ENCODE measurements at places on chromosomes 5 and 9.

- DNase-seq, result no peak
Measured at GRCh38 chr5:177353093-177353492, 1.6 kb upstream of the LMAN2 start.

GRCh38 chr5:156475182-156476157 lies 148.5 kb downstream of the SGCD start:
- no peak for DNase-seq

- DNase-seq, result no peak
Measured at GRCh38 chr9:124222918-124223720, 34.6 kb upstream of the NEK6 start.

- DNase-seq, result no peak
Measured at GRCh38 chr5:133919148-133920136, 49.0 kb downstream of the C5orf15 start.

- DNase-seq, result no peak
Measured at GRCh38 chr5:148229840-148230239, 8.5 kb upstream of the MARCOL start.

DNA sequence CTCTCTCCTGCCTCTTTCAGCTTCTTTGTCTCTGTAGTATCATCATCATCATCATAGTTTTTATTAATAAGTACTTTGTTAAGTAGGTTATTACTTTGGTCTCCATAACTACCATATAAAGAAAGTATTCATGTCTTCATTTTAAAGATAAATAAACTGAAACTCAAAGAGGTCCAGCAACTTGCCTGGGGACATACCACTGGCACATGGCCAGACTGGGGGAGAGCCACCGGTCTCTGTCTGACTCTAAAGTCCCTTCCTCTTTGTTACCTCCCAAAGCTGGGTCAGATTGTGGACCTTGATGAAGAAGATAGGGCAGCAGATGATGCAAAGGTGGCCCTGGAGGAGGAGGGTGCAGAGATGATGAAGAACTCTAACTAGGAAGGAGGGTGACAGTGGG lies 8.5 kb downstream of the CDX1 start:
- DNase-seq, result no peak

- DNase-seq, result no peak
Measured at GRCh38 chr9:27765266-27766072, 192.2 kb upstream of the C9orf72 start.

DNA sequence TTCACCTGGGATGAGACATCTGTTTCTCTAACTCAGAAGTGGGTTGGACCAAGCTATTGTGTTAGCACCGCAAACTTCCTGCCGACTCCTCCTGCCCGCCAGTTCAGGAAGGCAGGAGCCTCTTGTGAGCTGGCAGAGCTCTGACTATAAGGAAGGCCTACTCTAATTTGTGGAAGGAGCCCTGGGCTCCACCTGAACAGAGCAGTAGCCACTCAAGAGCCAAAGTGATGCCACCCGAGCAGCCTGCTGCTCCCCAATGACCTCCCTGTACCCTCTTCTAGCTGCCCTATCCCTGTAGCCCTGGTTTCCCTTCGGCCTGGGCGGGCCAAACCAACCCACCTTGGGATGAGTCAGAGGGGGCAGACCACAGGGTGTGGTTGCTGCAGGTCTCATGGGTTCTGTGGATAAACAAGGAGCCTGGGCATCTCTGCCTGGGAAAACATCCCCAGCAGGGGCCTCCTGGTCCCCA lies 81.6 kb downstream of the PSD2 start:
- DNase-seq, result no peak

DNA sequence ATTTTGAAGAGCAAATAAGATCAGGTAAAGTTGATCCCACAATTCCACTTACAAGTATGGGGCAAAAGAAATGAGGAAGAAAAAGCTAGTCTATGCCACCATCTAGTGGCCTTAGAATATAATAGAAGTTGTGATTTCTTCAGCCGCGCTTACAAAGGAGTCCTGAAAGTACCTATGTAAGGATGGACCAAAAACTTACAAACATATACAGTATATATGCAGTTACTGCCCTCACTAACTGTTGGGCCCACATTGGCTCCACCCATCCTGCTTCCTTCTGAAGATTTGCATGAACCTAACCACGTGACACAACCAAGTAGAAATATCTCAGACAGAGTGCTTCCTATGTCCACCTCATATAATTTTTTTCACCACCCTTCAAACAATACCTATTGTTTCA lies 11.7 kb upstream of the OR13D1 start:
- no peak for DNase-seq

DNA sequence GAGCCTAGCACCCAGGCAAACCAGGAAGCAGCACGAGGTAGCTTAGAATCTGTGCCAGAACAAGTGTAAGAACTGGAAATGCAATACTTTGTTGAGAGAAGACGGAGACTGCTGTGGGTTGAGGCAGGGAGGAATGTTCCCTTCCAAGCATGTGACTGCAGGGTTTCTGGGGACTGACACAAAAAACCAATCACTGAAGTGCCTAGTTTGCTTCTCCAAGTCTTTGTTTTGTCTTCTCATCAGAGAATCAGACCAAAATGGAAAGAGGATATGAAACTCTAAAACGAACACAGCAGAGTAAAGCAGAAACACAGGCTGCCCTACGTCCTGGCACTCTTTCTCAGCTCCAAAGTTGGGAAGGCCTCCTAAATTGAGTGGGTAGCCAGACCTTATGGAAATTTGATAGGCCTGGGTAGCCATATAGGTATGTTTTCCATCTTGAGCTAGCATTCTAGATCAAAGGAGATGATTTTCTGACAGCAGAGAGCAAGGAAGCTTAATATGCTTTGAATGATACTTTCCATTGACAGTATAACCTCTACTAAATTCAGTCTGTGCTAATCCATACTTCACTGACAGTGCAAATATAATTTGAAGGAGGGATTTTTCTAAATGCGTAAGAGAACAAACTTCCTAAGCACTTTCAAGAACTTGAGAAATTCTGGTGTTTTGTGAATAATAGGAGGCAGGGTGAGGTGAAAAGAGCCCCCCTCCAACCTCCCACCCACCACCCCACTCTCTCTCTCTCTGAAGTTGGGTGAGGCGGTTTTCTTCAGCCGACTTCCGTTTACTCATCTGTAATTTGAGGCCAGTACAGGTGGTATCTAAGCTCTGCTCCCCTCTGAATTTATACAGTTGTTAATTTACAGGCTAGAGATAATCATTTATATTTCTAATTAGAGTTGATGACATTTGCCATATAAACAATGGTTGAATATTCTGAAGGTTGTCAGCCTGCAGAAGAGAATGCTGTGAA lies 5.5 kb downstream of the ADRB2 start:
- DNase-seq, result no peak

- DNase-seq, result no peak
Measured at GRCh38 chr9:130938652-130939404, at the start of gene FIBCD1. Gene FIBCD1 (minus strand): TSS chr9:130939247. CDS start chr9:130938607, 640 bp downstream.

DNA sequence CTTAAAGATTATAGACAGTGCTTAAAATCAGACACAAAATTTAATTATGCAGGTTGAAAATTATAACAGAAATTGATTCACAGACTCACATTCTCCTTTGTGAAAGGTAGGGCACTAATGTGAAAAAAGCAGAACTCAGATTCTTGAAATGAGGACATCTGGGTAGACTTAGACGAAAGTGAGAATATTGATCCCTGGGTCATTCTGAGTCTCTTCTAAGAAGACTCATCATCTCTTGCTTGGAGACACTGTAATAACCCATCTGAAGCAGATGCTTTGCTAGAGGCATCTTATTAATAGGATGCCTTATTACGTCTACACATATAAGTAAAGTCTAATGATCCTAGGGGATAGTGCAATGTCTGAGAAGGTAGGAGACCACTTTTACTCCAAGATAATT lies 274.4 kb downstream of the HINT1 start:
- DNase-seq, result no peak

DNA sequence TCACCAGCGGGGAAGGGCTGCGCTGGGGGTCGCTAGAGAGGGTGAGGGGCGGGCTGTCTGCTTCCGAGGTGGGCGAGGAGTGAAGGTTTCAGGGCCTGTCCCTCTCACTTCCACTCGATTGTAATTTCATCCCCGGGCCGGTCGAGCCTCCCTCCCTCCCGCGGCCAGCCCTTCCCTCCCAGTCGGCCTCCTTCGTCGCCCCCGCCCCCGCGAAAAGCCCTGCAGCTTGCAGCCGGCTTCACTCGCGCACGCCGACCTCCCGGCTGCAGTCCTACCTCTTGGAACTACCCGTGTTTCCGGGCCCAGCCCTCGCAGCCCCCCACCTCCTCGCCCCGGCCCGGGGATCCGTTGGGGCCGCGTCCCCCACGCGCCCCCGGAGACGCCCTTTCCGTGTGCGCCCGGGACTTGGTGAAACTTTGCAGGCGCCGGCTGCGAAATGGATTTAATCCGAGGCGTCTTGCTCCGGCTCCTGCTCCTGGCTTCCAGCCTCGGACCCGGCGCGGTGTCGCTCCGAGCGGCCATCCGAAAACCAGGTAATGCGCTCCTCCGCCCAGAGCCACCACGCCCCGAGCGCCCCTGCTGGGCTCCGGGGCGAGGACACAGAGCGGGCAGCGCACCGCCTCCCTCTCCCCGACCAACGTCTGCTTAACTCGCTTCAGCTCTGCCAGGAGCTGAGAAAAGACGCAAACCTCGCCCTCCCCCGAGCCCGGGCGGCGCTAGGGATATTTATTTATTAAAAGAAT lies at the start of gene EGFLAM:
Gene EGFLAM, plus strand, starts transcription at position 241 of the 743 bp plus-strand sequence. Its CDS starts 196 bp downstream, at position 437.
- no peak for DNase-seq

DNA sequence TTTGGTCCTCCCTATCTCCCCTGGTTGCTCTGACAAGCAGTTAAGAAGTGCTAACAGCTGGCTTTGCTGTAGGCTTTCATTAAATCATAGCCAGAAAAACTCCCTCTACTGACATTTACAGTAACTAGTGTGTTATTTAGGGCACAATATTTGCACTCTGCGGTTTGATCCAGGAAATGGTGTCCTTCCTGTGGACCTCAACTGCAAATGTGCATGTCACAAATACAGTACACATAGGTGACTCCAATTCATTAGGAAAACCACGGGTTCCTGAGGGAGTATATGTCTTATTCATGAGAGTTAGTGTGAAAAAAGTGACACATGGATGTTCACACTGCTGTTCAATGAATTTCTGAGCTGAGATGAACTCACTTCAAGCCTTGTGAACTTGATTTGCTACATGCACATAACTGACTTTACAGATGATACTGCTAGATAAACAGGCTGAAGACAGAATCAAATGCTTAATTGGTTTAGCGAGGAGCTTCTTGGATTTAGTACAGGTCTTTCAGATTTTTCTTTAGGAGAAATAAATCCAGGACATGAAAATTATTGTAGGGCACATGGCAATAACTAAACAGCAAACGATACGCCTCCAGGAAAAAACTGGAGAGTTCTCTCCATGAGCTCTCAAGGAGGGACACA lies 281.5 kb downstream of the EFNA5 start:
- DNase-seq, result no peak

DNA sequence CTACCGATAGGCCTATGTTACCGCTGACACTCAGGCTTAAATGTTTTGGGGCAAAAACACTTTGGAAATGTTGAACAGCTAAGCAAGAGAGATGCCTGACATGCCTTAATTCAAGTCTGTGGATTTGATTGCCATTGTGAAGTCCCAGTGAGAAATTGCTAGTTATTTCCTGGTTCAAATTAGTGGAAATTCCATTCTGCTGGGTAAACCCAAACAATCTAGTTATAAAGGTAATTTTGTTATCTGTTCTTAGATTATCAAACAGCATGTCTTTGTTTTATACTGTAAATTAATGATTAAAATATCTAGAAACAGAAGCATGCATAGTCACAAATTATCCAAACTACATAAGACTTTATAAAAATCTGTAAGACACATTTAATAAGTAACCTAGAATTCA lies 96.6 kb downstream of the PJA2 start:
- DNase-seq, result no peak
